Stimulated activated CD8-positive, alpha-beta memory T cell treated with anti-CD3 and anti-CD28 coated beads, Interleukin-7, amount 100 ng/mL, for 1 hour (primary cell): ENCODE measurements at places on chromosomes 11 and 22.

GRCh38 chr11:134762248-134763029, 350.4 kb upstream of the B3GAT1 start:
- DNase-seq: no peak

DNA sequence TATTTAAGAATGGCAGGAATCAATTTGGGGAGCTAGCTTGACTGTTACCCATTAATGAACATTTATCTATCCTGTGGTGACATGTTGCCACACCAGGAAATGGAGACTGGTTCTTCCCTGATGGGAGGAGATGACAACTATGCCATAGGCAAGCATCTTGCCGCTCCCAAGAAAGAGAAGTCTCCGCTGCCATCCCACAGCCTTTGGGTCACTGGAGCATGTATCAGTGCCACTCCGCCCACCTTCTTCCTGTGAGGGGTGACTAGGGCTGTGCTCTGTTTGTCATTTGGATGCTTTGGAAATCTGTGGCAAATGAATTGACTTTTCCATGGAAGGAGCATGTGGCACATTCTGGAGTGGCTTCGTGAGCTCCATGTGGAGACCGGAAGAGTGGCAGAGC, 6.5 kb downstream of the STIP1 start:
- DNase-seq: no peak

DNA sequence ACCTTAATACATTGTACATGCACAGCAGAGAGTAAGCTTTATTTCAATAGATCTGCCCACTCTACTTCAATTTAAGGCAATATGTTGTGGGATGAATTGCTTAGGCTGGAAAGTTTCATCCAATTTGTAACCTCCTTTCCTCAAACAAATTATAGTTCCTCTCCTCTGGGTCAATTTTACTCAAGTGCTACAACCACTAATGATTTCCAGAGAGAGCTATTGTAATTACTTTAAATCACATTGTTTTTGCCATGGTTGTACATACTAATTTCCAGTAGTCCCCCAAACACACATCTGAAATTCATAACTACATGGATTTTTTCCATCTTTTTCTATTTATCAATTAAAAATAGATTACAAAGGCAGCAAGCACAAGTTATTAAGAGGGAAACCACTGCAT, 72.9 kb downstream of the APIP start:
- no peak for DNase-seq

GRCh38 chr22:26890870-26891269, 233.5 kb downstream of the MIAT start:
- DNase-seq: no peak

- DNase-seq: no peak
These were observed 13.7 kb upstream of the CPT1A start for GRCh38 chr11:68855205-68855981.

- DNase-seq: no peak
These were observed 8.6 kb upstream of the CERK start for GRCh38 chr22:46746620-46747019.

- DNase-seq: no peak
These were observed 66.7 kb downstream of the EFCAB6 start for GRCh38 chr22:43745411-43745770.

DNA sequence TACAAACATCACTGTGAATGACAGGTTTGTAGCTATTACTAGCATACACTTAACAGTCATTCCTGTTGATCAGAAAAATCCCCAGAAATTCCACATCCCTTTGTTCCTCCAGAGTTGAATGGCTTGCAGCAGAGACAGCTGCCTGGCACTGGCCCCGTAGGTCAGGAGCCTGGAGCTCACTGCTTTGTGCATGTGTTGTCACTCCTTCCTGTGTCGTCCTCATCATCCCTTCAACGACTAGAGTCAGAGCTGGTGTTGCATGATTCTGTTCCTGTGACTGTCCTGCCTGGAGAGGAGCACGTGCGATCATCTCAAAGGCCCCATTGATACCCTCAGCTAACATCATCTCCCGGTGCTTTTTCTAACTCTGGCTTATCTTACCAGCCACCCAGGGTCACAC, 58.3 kb downstream of the LDLRAD3 start:
- no peak for DNase-seq

DNA sequence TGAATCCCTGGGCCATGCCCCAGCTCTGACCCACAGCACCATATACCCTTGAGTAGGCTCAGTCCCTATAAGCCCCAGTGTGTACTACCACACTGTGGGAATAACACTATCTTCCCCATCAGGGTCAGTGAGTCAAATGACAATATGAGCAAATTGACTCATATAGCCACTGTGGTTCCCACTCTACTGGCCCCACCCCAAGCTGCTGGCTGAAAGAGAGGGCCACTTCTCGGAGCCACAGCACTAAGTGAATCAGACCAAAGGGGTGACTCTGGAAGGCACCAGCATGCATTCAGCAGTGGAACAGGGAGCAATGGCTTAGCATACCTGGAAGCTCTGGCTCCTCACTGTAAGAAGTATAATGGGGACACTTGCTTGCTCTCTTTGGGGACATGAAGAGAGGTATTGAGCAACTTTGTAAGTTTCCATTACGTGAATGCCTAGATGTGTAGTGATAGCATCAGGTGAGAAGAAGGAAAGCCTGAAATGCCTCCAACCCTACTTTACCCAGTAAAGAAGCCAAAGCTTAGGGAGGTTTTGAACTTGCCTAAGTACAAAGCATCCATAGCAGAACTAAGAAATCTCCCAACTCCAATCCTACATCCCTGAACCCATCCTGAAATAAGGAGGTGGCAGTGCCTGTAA, 13.5 kb downstream of the CD59 start:
- no peak for DNase-seq

DNA sequence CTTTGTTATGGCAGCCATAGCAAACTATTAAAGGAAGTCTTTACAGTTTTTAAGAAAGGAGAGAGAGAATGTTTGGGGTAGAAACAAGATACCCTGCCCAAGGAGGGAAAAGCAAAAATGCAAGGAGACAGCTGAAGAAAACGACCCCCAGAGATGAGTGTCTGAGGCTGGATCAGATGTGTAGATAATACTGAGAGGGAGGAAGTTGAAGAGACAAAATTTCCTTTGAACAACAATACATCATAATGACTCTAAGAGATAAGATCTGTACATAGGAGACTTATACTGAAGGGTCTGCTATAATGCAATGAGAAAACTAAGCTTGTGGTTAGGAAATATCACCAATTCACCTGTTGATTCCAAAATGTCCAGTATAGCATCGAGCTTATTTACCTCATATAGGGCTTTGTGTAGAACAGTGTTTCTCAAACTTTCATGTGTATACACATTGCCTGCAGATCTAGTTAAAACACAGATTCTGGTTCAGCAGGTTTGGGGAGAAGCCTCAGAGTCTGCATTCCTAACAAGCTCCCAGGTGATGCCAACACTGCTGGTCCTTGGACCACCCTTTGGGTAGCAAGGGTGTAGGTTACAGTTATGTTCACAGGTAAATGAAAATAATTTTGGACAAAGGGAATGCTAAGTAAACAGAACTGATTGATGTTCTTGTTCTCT, 5.8 kb upstream of the CEP295 start:
- no peak for DNase-seq

DNA sequence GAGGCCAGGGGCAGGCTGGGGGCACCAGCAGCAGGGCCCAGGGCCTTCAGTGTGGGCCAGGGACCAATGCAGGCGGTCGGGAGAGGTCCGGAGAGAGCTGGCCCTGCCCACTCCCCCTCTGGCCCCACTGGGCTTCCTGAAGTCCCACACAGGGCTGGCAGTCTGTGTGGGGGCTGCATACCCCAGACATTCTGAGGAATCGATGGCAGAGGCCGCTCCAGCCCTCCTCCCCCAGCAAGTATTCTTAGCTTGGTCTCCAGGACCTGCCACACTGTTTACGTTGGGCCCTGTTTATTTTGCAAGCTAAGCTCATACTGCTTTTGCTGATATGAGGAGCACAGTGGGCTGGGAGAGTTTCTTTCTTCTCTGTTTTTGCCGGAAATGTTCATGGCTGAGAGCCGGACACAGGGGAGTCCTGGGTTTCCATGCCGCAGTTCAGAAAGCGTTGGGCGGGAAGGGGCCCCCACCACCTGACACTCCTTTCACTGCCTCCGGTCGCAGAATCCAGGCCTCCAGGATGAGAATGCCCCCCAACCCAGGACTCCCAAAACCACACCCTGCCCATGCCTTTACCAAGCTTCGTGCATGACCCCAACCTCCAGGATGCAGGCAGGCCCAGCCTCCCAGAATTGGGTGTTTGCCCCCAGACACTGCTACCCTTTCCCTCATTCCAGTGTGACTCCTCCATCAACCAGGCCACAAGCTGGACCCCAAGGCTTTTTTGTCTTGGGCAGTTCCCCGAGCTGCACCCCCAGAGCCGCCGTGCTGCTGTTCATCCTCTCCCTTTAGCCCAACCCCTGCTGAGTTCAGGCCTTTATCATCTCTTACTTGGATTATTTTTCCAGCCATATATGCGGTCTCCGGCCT, 81.8 kb upstream of the KCNQ1OT1 start:
- DNase-seq: no peak

DNA sequence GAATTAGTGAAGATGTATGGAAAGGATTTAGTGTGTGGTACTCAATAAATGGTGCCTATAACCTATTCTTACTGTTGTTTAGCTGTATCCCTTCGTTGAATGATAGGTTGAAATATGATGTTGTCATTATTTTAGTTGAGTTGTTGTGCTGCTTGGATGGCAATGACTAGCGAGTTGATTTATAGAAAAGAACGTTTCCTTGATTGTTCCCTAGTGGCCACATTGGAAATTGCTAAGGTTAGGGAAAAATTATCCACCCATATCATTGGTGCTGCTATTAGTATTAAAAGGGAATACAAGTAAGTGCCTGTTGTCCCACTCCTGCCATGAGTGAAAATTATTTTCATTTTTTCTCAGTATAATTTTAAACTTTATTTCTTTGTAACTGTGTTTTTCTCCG, 14.5 kb downstream of the EMSY start:
- DNase-seq: no peak

GRCh38 chr11:73233211-73233610, 15.1 kb downstream of the P2RY2 start:
- no peak for DNase-seq

- no peak for DNase-seq
These were observed 29.0 kb upstream of the NAP1L4 start for GRCh38 chr11:3021125-3021524.

- peak; percentile 20 for DNase-seq
These were observed 30.5 kb downstream of the ARAP1 start for GRCh38 chr11:72721689-72722049.

GRCh38 chr22:40939202-40939601, 12.0 kb upstream of the RBX1 start:
- no peak for DNase-seq

DNA sequence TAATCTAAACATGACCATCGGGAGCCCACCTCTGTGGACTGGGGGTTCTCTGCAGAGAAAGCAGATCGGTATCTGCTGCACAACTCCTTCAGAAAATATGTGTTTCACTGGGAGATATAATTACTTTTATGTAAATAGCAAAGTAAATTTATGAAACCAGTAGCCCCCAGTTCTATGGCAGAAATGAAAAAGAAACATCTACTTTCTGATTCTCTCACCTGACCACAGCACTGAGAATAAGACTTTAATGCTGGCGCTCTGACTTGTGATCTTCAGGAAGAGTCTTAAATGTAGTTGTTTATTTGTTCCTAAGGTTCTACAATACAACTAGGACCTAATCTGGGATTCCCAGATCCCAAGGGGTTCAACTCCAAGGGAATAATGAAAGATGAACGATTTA, 518.0 kb downstream of the DLG2 start:
- no peak for DNase-seq

GRCh38 chr11:117597071-117597470, 199.9 kb downstream of the DSCAML1 start:
- DNase-seq: no peak

- DNase-seq: no peak
These were observed 138.1 kb downstream of the MAML2 start for GRCh38 chr11:96204721-96205459.

DNA sequence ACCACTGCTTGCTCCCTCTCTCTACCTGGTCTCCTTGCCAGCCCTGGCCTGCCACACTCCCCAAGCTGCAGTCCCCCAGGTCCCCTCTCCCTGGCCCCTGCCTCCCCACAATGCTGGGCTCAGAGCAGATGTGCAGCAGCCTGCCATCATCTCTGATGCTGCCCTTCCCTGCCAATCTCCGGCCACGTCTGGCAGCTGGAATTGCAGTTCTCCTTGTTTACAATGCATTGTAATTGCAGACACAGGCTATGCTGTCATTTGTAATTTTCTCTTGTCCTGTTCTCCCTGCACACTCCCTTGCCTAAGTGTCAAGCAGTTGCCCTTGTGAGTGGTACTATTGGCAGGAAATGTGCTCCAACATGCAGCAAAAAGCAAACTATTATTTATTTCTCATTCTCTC, 222.3 kb downstream of the NTM start:
- no peak for DNase-seq

- DNase-seq: no peak
These were observed 10.2 kb downstream of the CABIN1 start for GRCh38 chr22:24021304-24021703.

- no peak for DNase-seq
These were observed 28.7 kb downstream of the GUCD1 start for GRCh38 chr22:24526191-24526590.

- DNase-seq: no peak
These were observed 27.9 kb upstream of the SLC36A4 start for GRCh38 chr11:93225662-93226061.

GRCh38 chr22:44669561-44669976, 32.4 kb upstream of the PRR5 start:
- DNase-seq: no peak

GRCh38 chr11:129852125-129852740, 36.6 kb downstream of the TMEM45B start:
- no peak for DNase-seq

GRCh38 chr11:113363406-113363805, 24.2 kb upstream of the ANKK1 start:
- DNase-seq: no peak
